KBM-7 (cell line): ENCODE measurements at places on chromosomes 4 and X.

- no peak for DNase-seq
Measured at GRCh38 chr4:3387154-3387942, 54.4 kb upstream of the HGFAC start.

GRCh38 chrX:76555816-76556215, 128.3 kb downstream of the MAGEE1 start:
- DNase-seq, result peak; percentile 75

- DNase-seq, result no peak
Measured at GRCh38 chr4:3729882-3730226, 36.3 kb upstream of the ADRA2C start.

DNA sequence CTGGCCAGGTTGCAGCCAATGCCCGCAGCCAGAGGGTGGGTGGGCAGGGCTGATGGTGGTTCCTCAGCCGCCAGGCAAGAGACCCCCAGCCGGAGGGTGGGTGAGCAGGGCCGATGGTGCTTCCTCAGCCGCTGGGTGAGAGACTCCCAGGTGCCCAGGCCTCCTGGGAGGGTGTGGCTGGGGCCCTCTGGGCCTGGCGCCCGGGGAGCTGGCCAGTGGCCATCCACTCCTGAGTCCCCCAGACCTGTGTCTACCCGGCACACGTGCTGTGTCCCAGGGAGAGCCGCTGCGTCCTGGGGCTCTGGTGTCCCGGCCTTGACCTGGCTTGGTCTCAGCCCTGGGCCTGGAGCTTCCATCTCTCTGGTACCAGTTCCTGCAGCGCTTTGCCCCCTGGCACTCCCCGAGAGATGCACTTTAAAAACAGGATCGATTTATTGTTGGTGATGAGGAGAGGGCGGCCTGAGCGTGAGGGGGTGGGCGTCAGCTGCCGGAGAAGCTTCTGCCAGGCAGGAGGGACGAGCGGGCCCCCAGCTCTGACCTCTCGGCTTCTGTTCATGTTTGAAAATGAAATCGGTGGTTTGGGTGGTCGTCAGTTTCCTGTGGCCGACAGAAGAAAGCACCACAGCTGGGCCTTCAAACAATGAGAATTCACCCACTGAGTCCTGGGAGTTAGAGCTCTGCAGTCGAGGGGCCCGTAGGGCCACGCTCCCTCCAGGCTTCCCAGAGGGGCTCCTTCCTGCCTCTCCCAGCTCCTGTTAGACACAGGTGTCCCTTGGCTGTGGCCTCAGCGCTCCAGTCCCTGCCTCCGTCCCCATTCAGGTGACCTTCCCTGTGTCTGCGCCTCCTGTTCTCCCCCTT, 6.5 kb downstream of the DOK7 start:
- no peak for DNase-seq

DNA sequence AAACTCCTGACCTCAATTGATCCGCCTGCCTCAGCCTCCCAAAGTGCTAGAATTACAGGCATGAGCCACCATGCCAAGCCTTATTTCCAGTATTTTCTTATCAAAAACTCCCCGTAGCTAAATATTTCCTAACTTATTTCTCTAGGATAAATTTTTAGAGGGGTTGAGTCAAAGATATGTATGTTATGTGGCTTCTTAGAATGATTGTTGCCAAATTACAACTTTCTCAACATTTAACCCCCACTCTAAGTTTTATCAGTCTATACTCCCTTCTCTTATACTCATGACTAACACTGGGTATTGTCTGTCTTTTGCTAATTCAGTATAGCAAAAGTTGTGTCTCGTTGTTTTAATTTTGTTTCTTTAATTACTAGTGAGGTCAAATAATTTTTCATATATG, 187.7 kb upstream of the LNX1 start:
- DNase-seq, result no peak

DNA sequence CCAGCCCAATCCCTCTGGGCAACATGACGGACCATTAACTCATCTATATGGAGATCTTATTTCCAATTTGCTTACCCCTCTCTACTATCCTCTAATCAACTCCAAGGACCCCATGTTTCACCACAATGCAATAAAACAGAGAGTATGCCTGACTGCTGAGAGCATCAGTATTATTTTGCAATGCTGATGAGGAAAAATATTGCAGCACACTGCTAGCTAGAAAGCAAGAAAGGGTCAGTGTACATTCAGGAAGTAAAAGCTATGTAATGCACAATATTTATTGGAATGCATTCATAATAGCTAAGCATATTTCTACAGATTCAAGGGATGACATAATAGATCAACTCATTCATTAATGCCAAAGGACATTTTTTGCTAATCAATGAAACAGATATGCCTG, 33.2 kb downstream of the ARAP2 start:
- no peak for DNase-seq

- DNase-seq, result peak; percentile 32
Measured at GRCh38 chr4:40197879-40198689, 1.3 kb downstream of the RHOH start.

DNA sequence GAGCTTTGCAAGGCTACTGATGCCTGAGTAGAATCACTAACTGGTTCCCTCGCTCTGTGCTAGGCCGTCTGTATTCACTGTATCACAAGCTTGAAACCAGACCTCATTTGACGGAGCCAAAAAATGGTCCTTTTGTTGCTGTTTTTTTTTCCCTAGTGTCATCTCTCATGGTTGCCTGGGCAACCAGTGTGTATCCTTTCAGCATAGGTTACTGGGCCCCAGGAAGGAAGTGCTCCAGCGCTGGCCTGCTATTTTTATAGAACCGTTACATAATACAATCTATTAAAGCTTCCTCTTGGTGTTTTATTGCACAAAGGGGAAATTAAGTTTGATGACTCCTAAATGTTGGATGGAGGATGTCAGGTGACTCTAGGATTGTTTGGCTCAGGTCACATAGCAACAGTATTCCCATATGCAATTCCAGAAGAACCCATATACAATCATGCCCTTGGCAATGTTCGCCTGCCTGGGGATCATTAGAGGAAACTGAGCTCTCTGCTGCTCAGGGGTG, 220.4 kb downstream of the SPRY1 start:
- DNase-seq, result peak; percentile 70

- no peak for DNase-seq
Measured at GRCh38 chr4:48913346-48913745, 6.8 kb upstream of the OCIAD2 start.

GRCh38 chr4:93147524-93148212, 680.9 kb upstream of the ATOH1 start:
- no peak for DNase-seq

GRCh38 chrX:374596-374995, 12.1 kb downstream of the PPP2R3B start:
- no peak for DNase-seq

- peak; percentile 47 for DNase-seq
Measured at GRCh38 chrX:116009861-116010710, 160.5 kb upstream of the AGTR2 start.

DNA sequence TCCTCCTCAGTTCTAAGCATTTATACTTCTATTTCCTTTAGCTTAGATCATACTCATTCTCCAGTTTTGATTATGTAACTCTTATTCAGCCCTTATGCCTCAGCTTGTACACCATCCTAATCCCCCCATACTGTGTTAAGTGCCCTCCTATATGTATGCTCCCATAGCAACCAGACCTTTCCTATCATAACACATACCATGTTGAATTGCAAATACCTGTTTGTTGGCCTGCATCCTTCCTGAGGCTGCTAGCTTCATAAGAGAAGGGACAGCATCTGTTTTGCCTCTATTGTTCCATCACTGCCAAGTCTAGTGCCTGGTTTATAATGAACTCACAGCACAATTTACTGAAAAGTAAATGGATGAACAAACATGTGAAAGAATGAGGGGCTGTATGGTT, 443.7 kb downstream of the CENPC start:
- DNase-seq, result no peak

DNA sequence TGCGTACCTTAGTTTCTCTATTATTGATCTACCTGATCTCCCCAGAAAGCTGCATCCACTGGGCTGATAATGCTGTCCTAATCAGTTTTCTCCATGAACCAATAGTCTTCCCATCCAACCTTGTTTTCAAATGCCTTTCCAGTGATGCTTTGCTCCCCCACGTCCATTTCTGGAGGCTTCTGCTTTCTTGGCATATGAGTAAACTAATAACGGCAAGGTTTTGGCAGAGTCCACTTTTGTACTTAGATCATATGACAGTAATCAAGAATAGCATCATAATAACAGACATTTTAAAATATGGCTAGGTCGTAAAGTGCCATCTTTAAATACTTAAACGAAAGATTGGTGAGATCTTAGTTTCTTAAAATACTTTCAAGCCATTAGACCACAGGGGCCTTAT, 38.4 kb upstream of the FAM9B start:
- no peak for DNase-seq

DNA sequence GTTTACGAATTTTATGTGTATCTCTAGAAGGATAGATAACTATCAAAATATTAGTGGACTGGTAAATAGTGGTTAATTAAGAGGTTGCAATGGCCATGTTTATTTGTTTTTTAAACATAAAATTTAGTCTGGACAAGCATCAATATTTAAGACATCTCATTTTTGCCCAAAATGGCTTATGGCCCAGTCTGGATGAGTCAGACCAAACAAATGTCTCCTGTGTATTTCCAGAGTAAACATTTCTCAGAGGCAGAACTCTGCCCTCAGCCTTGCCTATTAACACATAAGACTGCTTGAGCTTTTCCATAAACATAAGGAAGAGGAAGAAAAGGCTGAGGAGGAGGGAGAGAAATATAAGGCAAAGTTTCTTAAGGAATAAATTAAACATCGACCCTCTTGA, 277.1 kb upstream of the DIAPH2 start:
- DNase-seq, result no peak

- DNase-seq, result no peak
Measured at GRCh38 chr4:168560184-168561180, 63.6 kb downstream of the PALLD start.

DNA sequence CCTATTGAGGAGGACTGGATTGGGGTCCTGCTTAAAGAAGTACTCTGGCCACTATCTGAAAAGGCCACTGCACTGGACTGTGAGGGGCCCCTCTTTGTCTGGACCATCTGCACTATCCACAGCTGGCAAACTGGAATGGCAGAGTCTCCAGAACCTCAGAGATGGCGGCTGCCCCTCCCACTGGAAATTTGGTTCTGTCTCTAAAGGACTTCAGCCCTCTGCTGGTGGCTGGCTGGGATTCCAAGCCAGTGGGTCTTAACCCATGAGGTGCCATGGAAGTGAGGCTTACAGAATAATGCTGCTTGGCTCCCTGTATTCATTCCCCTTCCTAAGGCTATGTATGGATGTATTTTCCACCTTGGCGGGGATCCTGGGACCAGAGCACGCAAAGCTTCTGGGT, 41.6 kb upstream of the CYLC1 start:
- DNase-seq, result no peak

- DNase-seq, result no peak
Measured at GRCh38 chrX:153513265-153513664, 4.2 kb upstream of the ATP2B3 start.

DNA sequence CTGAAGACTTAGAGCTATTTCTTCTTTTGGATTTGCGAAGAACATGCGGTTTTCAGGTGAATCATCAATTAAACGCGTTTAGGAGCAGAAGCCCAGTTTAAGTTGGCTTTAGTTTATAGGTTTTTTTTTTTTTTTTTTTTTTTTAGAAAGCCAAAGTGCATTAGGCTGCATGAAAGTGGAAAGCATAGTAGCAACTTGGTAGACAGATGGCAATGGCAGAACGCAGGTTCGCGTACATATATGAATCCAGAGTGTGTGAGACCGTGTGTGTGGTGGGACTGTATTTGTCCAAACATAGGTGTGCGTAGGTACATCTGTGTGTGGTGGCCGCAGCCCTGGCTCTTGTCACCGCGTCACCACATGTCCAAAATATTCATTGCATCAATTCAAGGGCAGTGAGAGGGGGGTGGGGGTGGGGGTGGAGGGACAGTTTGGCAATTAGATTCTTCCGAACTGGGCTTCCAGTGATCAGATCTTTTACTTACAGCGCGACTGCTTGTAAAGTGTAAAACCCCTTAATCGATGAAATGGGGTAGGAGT, 901 bp downstream of the JADE1 start:
- no peak for DNase-seq

- no peak for DNase-seq
Measured at GRCh38 chr4:81509822-81510221, 38.1 kb upstream of the RASGEF1B start.

DNA sequence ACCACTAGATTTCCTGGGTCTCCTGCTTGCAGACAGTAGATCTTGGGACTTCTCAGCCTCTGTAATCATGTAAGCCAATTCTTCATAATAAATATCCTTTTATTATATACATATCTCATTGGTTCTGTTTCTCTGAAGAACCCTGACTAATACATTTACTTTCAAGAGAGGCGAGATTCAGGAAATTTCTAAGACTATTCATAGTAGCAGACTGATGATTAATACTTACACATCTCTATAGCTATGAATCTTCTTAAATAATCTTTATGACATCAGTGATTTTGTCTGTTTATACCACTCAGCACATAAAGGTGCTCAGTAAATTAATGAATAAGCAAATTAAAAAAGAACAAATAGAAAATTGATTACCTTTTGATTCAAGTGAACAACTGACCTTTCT, 682.3 kb upstream of the GRID2 start:
- DNase-seq, result no peak

GRCh38 chrX:8103655-8104054, 67.4 kb downstream of the VCX2 start:
- no peak for DNase-seq

GRCh38 chrX:117898226-117898625, 218.4 kb downstream of the KLHL13 start:
- DNase-seq, result no peak

DNA sequence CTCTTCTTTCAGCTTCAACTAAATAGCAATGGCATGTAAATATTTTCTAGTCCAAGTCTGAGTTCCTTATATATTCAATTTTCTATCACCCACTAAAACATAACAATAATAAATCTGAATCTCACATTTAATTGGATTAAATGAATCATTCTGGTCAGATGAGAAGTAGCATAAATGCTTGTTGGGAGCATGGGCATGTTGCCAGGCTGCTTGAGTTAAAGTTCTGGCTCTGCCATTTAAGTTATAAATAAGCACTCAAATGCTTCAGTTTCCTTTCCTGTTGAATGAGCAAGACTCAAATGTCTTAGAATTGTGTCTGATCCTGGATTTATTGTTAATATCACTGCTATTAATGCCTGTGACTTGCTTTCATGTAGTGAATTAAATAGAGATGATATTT, 496.3 kb downstream of the STPG2 start:
- DNase-seq, result no peak

DNA sequence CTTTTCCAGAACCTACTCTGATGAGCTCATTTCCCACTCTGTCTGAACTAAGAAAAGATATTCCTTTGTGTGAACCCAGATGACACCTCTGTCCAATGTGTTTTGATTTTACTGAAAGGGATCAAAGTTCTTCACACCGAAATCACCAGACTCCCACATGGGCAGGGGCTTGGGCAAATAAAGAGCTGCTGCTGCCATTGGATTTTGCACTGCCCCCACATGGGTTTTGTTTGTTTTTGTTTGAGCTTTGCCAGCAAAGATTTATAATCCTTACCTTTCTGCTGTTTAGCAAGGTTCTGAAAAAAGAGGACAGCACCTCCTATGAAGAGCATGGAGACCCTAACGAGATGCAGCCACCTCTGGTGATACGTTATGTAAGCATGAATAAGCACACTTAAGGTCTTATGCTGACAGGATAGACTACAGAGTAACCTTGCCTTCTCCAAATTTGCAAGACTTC, 44.3 kb downstream of the HSD17B13 start:
- no peak for DNase-seq

- DNase-seq, result no peak
Measured at GRCh38 chr4:72971572-72971971, 97.9 kb downstream of the COX18 start.

- DNase-seq, result no peak
Measured at GRCh38 chr4:138053641-138054301, 188.4 kb downstream of the SLC7A11 start.
